ENCODE measurements at places on chromosomes 1 and 21.
A peak's percentile ranks its signal among the peaks of the same experiment; 100 is the strongest.

DNA sequence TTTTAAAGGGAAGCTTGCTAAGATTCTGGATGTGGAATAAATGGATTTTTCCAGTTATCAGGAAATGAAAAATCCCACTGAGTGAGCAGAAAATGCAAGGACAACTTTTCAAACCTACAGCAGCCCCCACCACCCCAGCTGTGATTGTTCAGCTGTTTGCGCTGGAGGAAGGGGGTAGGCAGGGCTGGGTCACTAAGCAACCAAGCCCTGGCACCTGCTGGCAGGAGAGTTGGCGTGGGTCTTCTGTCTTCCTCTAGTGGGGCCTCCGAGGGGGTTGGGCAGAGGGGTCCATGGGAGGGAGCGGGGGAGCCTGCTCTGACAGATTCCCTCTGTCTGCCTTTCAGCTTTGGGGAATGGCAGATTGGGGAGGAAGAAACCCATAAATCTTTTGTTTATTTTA is 45.3 kb downstream of the EIF2D start:
- no peak for DNase-seq

GRCh38 chr1:61372944-61373343 is 290.6 kb downstream of the NFIA start:
- no peak for DNase-seq

DNA sequence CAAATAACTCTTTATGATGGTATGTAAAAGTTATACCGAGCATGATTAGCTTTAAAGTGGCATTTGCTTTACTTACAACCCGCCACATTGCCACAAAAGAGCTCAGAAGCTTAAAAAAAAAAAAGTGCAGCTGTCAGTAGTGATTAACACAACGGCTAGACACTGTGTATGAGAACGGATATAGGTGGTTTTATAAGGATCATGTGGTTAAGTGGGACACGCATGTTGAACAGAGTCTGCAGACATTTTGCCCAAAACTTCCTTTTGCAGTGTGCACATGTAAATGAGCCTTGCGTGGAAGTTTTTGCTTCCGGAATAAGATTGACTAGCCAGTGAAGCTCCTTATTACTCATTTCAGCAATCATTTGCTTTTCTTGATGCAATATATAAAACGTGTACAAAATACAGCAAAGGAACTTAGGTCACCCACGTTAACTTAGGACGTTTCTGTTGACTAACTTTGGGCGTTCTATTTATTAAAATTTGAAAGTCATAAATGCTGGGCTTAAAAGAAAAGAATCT is 58.7 kb upstream of the RGS1 start:
- no peak for DNase-seq

DNA sequence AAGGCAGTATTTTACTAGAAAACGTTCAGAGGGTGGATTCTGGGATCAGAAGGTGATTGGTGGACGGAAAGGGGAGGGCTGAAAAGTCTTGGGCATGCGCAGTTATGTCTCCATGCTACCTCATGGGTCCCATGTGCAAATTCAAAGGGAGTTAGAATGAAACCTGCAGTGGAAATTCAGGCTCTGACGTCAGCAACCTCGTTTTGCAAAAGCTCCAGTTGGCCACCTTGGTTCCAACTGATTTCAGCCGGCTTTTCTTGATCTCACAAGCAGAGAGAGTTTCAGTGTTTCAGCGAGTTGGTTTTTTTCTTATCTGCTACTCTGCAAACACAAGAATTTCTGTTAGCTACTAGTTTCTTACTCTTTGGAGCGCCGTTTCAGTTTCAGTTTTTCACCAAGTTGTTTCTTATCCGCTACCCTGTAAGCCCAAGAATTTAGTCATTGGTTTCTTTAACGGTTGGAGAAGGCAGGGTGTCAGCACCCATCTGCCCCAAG is 69.8 kb upstream of the PGBD5 start:
- DNase-seq = no peak

DNA sequence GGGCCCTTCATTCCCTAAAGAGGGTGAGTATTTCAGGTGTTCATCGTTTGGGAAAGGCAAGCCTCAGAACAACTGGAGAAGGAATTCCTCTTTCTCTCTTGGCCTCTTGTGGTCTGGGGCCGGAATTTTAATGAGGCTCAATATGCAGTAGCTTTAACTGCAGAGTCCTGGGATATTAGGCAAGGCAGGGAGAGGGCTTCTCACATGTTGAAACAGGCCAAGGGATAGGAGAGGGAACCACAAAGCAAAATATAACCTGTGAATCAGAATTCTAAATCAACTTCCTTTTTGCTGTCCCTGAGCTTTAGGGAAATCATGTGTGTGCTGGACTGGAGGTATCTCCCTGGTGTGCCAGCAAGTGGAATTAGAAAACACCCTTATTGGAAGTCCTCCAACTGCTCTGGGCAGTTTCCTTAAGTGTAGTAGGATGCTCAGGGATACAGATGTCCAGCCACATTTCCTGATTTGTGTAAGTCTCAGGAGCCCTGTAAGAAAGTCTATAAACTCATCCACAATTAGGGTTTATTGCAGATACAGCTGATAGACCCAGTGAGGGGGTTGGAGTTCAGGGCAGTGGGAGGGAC is 215.8 kb upstream of the ZRANB2 start:
- no peak for DNase-seq

- DNase-seq = peak; percentile 57
Observed at GRCh38 chr1:155978325-155978972, at the start of gene ARHGEF2. Gene ARHGEF2 (minus strand): TSS chr1:155978547. CDS start chr1:155978427, 120 bp downstream.

- no peak for DNase-seq
Observed at GRCh38 chr1:8443558-8444194, 125.8 kb downstream of the SLC45A1 start.

DNA sequence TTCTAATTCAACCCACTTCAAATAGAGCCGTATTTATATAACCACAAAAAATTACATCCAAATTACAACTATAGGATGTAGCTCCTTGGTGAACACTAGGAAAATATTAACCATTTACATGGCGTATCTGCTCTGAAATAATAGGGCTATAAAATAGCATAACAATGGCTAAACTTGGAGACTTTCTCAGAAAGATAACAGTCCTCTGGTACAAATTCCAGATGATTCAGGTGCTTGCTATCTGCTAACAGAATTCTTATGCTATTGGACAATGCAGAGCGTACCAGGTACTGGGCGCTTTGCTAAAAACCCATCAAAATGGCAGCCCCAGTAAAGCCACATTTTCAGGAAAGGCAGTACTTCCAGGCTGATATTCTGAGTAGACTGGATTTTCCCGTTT is 209.7 kb upstream of the C8B start:
- no peak for DNase-seq

DNA sequence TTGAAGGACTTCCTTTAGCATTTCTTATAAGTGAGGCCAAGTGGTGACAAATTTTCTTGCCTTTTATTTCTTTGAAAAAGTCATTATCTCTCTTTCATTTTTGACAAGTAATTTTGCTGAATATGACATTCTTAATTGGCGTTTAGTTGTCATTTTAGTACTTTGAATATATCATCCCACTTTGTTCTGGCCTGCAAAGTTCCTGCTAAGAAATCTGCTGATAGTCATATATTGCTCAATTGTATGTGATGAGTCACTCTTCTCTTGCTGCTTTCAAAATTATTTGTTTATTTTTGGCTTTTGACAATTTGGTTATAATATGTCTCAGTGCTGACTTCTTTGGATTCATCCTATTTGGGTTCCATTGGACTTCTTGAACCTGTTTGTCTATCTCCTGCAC is 312.6 kb downstream of the DUSP10 start:
- DNase-seq = no peak

DNA sequence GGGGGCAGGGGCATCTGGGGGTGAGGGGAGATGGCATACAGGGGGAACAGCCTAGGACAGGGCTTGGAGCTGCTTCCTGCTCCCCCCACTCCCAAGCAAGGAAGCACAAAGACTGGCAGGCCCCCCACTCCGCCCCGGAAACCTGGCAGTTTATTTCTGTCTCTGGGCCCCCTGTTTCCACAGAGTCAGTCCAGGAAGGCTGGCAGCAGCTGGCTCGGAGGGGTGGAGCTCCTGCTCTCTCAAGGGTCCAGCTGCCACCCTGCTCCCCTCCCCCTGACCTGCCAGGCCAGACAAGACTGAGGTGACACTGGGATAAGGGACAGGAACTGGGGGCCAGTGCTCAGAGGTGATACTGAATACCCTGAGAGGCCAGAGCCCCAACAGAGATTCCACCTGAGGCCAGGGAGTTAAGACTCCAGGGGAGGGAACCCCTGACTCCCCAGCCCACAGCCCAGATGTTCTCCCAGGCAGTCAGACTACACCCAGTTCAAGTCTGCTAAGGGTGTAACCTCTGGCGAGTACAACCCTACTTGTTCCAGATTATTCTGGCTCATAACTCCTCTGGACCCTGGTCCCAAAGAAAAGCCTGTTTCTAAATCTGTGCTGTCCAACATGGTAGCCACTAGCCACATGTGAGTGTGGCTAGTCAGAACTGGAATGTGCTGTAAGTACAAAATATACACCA is 26.3 kb downstream of the AHDC1 start:
- DNase-seq = no peak

DNA sequence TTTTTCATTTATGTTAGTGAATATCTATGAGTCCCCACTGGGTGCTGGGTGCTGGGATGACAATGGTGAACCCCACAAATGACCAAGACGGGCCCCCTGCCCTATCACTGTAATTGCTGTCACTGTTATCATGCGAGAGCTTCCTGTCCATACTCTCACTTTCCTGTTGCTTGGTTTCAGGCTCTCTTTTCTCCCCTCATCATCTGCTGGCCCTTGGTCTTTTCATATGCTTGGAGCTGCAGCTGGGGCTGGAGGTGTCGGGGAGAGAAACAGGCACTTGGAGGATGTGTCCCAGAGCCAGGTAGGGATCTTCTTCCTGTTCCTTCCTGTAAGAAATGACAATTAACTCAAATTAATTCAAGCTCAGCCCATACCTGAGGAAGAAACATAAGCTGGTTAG is 348.0 kb downstream of the PTPRU start:
- DNase-seq = no peak

DNA sequence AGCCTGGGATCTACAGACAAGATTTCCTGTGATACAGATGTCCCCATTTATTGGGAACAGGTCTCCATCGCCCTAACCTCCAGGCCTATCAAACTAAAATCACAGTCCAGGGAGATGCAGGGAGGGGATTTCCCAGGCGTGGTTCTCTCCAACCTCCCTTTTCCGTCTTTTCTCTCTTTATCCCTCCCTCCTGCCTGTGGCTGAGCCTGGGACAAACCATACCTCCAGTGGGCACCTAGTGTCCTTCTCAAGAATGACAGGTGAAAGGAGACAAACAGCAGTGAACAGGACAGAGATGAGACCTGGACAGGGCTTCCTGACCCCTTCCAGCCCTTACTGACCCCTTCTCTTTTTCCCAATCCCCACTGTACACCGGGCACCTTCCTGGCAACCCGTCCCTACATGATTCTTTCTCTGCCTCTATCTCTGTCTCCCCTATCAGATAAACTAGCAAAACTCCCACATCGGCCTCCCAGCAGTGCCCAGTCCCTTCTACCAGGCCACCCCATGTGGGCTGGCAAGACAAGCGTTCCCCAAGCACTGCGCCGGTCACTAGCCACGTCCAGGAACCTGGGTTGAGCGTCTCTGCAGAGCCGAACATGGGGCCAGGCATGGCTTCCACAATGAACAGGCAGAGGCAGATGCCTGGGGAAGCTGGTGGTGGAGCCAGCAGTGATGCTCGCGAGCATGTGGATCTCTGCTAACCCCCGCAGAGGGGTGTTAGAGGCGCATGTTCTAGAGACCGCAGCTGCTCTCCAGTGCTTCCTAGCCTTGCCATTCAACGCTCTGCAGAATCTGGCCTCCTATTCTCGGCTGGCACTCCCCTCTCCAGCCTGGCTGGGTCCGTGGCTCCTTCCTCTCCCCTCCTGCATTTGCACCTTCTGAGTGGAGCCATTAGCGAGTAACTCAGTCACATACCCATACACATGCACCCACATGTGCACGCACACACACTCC is 54.7 kb downstream of the ELK4 start:
- no peak for DNase-seq

- DNase-seq = peak; percentile 45
Observed at GRCh38 chr1:234065794-234066447, 161.4 kb downstream of the SLC35F3 start.

GRCh38 chr1:181033799-181034451 is at the start of gene MR1:
Gene MR1 (plus strand): TSS chr1:181033983. CDS start chr1:181034008, 25 bp downstream.
- no peak for DNase-seq

- DNase-seq = no peak
Observed at GRCh38 chr1:37274486-37274885, 199.9 kb upstream of the ZC3H12A start.

GRCh38 chr1:18112611-18113010 is 5.0 kb downstream of the IGSF21 start:
- no peak for DNase-seq

GRCh38 chr1:47439017-47439818 is 1.4 kb downstream of the FOXD2 start:
- no peak for DNase-seq

DNA sequence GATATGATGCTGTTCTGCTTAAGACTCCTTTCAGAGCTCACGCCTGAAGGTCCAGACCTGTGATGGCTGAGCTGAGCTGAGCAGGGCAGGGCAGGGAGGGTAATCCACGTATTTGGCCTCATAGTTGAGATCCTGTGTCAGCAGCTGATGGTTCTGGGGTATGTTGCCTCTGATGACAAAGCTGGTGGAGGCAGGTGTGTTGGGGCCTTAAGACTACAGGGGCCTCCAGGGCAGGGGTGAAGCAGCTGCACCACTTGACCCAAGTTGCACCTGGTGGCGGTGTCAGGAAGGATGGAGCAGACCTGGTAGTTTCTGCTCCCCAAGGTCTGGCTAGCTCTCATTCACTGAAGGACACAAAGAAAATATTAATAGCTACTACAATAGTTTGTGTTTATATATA is 57.0 kb downstream of the FCRL5 start:
- no peak for DNase-seq

- DNase-seq = no peak
Observed at GRCh38 chr1:12368646-12369045, 138.8 kb downstream of the VPS13D start.

DNA sequence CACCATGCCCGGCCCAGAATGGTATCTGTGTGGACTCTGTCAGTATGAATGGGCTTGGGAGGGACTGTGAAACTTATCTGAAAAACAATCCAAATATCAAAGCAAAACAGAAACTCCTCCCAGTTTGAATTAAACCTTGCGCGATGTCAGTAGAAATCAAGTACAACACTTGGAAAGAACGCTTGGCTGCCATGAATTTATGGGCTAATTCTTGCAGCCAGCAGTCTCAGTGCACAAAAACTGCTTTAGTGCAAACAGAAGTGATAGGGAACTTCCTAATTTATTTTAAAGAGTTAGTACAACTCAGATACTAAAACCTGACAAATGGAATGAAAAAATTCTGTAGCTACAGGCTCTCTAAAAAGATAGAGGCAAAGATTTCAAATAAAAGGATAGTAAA is 8.5 kb downstream of the CLCA1 start:
- no peak for DNase-seq

GRCh38 chr1:42886800-42887199 is 40.4 kb downstream of the ZNF691 start:
- no peak for DNase-seq

GRCh38 chr21:14913638-14914037 is 151.2 kb downstream of the NRIP1 start:
- DNase-seq = no peak

- no peak for DNase-seq
Observed at GRCh38 chr1:207925210-207925609, 14.3 kb upstream of the CD34 start.
